Stimulated activated CD4-positive, alpha-beta T cell treated with anti-CD3 and anti-CD28 coated beads, Interleukin-2, amount 100 ng/mL, for 24 hours (primary cell): ENCODE measurements at places on chromosomes 3 and 15.

DNA sequence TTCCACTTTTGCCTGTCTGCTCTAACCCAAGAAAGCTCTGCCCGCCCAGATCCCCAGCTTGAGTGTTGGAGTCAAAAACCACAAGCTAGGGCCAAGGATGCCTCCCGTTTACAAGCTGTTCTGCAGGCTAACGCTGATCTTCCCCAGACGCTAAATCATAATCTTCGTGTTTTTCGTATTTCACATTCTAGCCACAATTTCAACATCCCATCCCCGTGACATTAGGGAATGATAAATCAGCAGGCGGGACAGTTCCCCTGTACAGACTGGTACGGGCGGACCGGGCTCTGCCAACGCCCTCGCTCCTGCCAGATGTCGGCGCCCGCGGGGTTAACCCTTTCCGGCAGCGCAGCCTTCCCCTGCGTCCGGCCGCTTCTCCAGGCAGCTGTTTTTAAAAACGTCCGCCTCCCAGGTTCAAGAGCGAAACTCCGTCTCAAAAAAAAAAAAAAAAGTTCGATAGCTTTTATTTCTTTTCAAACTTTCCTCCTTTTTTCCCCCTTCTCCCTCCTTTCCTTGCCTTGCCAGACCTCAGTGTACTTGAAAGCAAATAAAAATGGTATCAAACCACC is 81.0 kb upstream of the BNC1 start:
- no peak for DNase-seq

- DNase-seq: no peak
Observed at GRCh38 chr3:45817831-45818522, 21.6 kb upstream of the SLC6A20 start.

GRCh38 chr3:112811917-112812660 is 34.6 kb downstream of the CD200R1L start:
- no peak for DNase-seq

DNA sequence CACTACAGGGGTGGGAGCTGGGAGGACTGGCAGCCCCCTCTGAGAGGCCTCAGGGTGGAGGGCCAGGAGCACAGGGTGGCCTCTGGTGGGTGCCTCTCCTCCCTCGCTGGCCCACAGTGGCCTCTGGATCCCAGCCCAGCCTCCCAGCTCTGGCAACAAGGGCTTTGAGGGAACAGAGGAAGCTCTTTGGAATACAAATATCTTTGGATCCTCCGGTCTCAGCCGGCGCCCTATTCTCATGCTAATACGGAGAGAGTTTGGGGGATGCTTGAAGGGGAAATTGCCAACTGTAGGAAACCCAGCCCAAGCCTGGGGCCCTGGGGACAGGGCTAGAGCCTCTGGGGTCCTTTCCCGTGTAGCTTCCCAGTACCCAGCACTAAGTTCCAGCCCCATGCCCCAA is 33.4 kb upstream of the INSYN1 start:
- DNase-seq: no peak

GRCh38 chr15:79352206-79352605 is 41.3 kb downstream of the TMED3 start:
- DNase-seq: no peak

- DNase-seq: no peak
Observed at GRCh38 chr3:193641440-193641775, 48.4 kb downstream of the OPA1 start.

DNA sequence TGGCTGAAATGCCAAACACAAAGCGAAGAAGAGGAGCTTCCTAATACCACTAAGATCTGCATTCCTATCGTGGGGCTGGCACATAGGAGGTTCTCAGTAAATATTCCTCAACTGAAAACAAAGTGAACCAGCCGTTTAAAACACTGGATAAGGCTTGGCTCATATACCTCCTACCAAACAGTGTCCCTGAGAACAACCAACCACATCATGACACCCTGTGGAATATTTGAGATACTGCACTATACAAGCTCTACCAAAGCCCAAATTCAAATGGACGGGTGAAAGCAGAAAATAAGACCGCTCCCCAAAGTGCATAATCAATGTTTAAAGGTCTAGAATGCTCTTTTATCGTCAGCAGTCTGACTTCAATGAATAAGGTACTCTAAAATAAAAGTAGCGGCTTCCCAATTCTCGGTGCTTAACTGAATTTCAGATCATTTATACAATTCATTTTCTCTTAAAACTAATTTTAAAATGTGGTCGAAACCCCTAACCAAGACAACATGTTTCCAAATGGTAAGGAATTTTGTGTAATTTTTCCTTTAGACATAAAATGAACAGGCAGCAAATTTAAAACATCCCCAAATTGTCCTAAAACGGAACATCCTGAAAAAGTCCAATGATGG is 425.8 kb downstream of the ERC2 start:
- no peak for DNase-seq

DNA sequence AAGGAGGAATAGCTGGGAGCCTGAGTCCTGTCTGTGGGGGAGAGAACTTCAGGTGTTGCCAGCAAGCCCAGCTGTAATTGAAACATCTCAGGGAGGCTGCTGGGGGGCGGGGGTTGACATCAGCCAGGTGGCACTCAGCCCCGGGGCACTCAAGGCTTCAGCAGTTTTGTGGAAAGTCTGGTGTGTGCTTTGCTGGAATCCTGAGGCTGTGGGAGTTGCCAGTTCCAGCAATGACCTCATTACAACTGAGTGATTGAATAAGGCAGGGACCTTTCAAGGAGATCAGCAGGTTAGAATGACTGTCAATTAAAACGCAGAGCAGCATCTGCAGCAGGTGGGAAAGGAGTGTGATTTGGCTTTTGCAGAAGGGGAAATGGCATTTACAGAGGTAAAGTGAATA is 75.7 kb downstream of the FAM43A start:
- DNase-seq: no peak

- no peak for DNase-seq
Observed at GRCh38 chr15:64425221-64425620, 35.2 kb upstream of the ZNF609 start.

- no peak for DNase-seq
Observed at GRCh38 chr3:23959135-23959900, 14.2 kb downstream of the NR1D2 start.

DNA sequence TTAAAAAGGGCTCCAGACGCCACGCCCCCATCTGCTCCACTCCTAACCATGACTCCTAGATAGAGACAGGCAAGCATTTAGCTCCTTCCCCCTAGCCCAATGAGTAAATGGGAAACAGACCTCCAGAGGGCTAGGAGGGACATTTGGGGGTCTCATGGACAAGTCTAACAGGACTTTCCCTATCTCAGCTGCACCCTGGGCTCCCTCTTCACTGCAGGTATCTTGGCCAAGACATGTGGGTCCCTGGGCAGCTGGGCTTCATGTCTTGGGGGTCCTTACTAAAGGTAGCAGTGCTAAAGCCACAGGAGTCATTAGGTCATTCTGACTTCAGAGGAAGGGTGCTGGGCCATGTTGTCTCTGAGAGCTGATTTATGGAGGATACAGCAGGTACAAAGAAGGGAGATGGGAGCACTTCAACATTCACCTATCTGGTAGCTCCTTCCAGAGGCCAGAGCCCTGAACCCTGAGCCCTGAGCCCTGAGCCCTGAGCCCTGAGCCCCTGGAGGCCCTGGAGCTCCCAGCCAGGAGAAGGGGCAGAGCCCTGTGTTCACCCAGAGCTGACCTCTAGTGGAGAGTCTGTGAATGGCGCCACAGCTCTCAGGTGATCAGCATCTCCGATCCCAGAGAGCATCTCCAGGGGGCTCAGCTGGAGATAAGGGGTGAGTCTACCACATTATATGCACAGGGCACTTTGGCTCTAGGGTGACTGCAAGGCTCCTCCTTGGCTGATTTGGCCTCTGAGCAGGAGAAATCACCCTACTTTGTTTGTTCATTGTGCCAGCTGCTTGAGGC is 40.1 kb upstream of the EPHB1 start:
- DNase-seq: no peak

DNA sequence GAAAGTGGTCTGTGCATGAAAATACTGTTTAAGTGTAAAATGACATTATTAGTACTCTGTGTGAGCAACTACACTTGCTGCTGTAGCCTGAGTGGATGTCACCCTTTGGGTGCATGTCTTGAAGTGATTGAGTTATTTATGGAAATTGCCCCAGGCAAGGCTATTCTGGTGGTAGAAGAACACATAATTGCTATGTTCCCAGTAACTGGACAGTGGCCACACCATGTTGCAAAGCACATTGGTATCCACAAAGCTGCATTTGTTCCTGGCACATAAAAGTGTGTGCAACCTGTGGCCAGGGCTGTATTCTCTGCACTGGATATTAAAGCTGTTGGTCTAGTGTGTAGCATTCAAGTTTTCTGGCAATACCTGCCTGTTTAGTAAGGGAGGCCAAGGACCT is 23.8 kb downstream of the MTMR14 start:
- no peak for DNase-seq

DNA sequence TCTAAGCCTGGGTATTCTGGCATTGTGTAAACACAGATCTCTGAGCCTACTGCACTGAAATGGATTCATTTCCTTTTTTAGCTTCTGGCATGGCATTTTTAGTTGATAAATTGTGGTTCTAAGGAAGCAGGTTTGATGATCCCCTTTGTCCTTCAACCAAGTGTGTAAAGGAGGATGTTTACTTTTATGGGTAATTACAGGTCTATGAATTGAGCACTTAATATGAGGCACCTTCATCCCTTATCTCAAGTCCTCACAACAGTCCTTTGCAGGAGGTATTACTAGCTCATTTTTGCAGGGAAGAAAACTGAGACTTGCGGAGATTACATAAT is 30.8 kb upstream of the ZBTB38 start:
- no peak for DNase-seq

GRCh38 chr15:40085266-40085665 is 23.4 kb downstream of the BMF start:
- DNase-seq: no peak

GRCh38 chr15:63497642-63498467 is 6.5 kb upstream of the USP3 start:
- DNase-seq: peak; percentile 62

- DNase-seq: no peak
Observed at GRCh38 chr3:29239376-29239775, 41.5 kb upstream of the RBMS3 start.

DNA sequence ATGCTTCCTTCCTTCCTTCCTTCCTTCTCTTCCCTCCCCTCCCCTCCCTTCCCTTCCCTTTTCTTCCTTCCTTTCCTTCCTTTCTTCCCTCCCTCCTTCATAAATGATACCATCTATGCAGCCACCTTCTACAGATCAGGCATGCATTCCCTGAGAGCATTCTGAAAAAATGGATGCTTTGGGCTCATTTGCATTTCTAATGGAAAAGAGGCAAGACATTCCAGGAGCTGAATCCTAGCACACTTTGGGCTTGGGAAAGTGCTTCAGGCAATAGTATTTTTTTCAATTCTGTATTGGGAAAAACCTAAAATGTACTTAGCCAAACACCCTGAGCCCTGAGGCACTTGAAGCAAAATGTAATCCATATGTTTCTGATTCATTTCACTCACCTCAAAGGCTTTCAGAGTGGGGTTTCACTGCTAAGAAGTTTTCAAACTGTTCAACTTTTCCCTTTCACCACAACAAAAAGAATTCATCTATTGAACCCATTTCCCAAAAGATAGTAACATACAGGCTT is 220.1 kb upstream of the RORA start:
- DNase-seq: no peak

GRCh38 chr3:108035751-108036150 is 55.1 kb downstream of the CD47 start:
- DNase-seq: no peak

GRCh38 chr3:54353546-54353945 is 231.2 kb downstream of the CACNA2D3 start:
- no peak for DNase-seq

DNA sequence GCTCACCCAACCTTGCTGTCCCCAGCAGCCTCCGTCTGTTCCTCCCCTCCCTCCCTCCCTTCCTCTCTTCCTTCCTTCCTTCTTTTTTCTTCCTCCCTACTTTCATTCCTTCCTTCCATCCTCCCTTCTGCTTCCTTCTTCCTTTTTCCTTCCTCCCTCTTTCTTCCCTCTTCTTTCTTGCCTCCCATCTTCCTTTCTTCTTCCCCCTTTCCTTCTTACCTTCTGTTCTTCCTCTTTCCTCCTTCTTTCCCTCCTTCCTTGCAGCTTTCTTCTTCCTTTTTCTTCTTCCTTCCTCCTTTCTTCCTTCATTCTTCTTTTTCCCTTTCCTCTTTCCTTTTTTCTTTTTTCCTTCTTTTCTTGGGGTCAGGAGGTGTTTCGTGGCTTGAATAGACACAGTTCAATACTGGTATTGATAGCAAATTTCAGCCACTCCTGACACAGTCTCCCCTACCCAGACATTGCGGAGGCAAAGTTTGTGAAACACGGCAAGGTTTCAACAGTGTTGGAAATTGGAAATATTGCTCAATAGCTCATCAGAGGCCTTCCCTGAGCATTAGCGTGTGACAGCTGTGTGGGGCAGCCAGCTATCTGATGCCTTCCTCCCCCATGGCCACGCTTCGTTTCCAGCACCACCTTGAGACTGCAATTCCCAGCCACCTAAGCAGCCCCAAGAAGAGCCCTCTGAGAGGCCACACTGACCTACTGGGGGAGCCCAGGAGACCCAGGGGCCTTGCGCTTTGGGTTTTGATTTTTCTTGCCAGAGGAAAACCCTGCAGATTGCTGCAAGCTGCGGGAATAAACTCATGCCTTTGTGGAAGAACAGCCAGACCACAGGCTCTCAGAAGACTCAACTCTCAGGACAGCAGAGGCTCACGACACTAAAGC is 82.2 kb downstream of the KLF15 start:
- DNase-seq: no peak

DNA sequence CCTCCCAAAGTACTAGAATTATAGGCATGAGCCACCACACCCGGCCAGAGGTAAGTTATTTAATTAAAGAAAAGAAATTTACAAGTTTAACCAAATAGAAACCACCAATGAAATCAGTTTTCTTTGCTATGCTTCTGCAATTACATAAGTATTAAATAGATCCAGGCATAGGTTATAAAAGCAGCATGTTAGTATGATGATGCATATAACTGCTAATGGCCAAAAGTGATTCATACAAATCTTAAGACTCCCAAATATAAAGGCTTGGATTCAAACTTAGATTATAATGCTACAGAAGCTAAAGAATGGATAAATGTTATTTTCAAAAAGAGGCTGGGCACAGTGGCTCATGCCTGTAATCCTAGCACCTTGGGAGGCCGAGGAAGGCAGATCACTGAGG is 32.8 kb upstream of the HDC start:
- DNase-seq: no peak

- DNase-seq: no peak
Observed at GRCh38 chr3:134897391-134898141, 102.5 kb downstream of the EPHB1 start.

DNA sequence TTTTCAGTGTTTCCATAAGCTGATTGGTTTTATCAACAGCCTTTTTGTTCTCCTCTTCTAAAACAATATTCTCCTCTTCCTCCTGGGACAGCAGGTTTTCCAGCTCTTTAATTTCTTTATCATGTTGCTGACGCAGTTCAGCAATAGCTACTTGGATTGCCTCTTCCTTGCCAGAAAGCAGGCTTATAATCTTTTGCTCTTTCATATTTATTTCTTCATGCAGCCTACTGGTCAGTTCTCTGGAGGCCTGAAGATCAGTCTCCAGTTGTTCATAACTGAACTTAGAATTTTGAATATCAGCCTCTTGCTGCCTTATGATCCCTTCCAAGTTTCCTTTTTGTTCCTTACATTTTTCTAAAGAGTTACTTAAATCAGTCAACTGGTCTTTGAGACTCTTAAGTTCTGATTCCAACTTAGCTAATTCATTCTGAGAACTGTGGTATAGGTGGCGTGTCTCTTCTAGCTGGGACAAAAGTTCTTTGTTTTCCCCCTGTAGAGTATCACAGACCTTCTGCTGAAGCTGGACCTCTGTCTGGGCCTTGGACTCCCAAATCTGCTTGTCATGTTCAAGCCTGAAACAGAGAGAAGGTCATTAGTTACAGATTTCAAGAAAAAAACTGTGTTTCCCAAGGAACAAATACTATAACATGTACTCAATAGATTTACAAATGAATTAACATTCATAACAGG is 31.5 kb upstream of the HCLS1 start:
- DNase-seq: no peak

GRCh38 chr3:161042023-161042501 is 63.1 kb downstream of the B3GALNT1 start:
- DNase-seq: no peak
